ENCODE measurements at places on chromosomes 1 and 21.

- no peak for DNase-seq
Observed at GRCh38 chr1:11874624-11875023, 15.9 kb upstream of the NPPB start.

GRCh38 chr1:8423692-8424538 lies 106.0 kb downstream of the SLC45A1 start:
- DNase-seq: peak; percentile 21

DNA sequence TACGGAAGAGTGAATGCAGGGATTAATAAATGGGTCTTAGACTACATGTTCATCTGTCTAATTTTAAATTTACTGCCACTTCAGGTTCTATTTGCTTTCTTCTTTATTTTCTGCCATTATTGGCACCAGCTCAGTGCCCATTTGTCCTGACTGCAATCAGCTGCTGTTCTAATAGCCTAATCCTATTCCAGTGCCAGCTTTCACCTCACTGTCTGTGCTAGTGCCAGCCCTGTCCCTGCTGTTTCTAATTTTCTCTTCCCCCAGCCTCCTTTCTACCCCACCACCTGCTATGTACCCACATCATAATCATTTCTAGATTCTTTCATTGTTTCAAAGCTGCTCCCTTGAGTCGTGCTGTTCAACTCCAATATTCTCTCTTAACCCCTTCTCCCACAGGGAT lies 86.4 kb downstream of the KCNK1 start:
- DNase-seq: no peak

DNA sequence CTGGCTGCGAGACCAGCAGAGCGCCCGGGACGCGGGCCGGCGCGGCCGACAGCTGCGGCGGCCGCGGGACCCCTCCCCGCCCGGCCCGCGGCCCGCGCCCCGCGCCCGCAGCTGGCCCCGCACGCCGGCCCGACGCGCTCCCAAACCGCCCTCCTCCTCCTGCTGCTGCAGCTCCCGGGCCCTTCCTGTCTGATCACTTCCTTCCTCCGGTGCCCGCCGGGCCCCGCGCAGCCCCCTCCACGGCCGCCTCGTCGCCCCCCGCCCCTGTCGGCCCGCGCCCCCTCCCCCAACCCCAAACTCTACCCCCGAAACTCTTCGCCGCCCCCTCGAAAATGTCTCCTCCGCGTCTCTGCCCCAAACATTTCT lies 594 bp downstream of the LUZP1 start:
- no peak for DNase-seq

- DNase-seq: no peak
Observed at GRCh38 chr1:93749894-93750301, 68.3 kb upstream of the BCAR3 start.

DNA sequence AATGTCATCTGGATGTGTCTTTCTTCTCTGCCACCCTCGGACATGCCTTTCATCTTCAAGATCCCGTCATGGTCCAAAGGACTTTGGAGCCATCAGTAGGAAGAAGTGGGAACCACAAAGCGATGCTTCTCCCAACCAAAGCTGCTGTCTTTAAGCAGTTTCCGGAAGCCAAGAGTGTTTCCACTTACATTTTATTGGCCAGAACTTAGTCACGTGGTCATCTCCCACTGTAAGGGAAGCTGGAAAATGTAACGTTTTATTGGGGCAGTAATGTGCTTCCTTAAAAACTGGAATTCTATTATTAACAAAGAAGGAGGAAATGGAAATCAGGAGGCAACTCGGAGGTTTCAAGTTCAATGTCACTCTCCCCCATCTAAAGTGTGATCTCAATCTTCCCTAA lies 170.8 kb downstream of the ATG4C start:
- DNase-seq: no peak

DNA sequence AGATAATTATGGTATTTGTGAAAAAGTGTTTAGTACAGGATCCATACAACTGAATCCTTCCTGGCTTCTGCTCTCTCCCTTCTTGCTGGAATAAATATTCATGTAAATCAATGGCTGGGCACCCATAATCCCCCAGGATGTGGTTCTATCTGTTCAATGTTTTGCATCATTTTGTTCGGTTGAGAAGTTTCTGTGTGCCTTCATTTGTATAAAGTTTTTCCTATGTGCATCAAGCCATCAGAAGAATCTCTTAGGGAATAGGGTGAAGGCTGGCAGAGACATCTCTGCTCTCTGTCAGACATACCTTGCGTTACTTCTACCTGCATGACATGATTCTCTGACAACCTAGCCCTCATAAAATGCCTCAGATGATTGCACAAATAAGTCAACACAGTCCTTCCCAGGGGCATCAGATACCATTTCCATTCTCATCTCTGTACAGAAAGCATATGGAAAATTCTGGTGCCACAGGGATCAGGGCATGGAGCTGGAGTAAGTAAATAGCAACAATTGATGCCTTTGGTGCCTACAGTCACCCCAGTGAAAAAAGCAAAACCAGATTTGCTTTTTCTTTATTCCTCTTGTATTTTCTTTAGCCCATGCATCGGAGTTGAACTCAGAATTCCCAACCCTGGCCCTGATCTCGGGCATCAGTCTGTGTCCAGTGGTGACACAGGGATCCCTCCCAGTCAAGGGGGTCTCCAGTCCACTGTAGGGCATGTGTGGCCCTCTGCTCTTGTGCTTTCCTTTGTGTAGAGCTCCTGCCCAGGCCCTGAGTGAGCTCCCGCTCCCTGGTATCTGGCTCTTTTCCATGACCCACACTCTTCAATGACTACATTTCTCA lies 39.7 kb upstream of the ATP1A1 start:
- no peak for DNase-seq

GRCh38 chr1:85576642-85577418 lies 3.7 kb upstream of the CCN1 start:
- no peak for DNase-seq

DNA sequence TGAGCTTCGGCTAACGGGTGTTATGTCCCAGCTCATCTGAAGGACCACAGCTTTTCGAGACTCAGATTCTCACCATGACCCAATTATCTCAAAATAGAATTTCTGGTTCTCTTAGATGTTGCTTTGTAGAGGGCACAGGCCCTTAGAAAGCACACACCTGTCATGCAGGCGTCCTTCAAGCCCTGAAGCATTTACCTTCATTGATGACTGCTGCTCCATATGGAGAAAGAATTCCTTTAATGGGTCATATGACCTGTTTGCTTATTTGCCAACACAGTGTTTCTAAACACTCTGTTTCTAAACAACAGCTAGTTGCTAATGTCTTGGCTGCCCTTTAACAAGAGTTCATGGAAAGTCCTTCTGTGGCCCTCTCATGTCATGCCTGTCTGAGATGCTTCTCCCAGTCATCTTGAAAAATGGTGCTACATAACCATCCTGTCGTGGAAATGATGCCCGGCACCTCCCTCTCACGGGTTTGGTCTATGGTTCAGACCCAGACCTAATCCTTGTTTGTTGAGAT lies 495.7 kb downstream of the KIF26B start:
- no peak for DNase-seq

- DNase-seq: no peak
Observed at GRCh38 chr1:222275001-222275728, 272.7 kb downstream of the HHIPL2 start.

GRCh38 chr1:25549273-25550154 lies 6.1 kb downstream of the LDLRAP1 start:
- peak; percentile 62 for DNase-seq

GRCh38 chr1:39431927-39432326 lies 59.5 kb upstream of the BMP8A start:
- DNase-seq: no peak

- DNase-seq: no peak
Observed at GRCh38 chr1:100076319-100076718, 56.4 kb downstream of the SASS6 start.

GRCh38 chr1:72283022-72283306 lies 625 bp upstream of the NEGR1 start:
- DNase-seq: no peak

DNA sequence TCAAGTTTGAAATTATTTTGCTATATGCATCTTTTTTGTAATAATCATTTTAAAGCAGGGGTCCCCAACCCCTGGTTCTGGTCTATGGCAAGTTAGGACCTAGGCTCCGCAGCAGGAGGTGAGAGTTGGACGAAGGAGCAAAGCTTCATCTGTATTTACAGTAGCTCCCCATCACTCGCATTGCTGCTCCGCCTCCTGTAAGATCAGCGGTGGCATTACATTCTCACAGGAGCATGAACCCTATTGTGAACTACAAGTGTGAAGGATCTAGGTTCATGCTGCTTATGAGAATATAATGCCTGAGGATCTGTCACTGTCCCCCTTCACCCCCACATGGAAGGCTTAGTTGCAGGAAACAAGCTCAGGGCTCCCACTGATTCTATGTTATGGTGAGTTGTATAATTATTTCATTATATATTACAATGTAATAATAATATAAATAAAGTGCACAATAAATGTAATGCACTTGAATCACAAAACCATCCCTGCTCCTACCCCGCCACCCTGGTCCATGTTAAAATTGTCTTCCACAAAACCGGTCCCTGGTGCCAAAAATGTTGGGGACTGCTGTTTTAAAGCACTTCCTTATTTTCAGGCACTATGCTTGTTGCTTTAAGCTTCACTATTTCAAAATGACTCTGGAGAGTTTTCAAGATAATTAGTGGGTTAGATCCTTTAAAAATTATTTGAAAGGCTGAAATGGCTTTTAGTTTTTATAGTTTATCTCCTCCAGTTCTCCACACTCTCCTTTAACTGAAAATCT lies 74.8 kb downstream of the PLA2G4A start:
- DNase-seq: no peak

DNA sequence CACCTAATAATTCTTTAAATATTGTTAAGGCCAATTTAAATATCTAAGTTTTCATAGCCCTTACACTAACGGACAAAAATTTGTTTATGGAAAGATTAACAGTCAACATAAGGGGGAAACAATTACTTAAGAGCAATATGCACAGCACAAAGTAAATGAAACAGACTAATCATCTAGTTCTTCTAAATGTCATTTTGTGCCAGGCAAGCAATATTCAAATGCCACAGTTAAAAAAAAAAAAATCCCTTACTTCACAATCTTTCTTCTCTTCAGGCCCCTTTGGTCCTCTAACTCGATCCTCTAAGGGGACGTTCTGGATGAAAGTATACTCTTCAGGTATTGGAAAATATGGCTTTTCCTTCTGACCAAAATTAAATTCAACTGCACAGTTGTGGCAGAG lies 6.6 kb downstream of the HNRNPU start:
- no peak for DNase-seq

DNA sequence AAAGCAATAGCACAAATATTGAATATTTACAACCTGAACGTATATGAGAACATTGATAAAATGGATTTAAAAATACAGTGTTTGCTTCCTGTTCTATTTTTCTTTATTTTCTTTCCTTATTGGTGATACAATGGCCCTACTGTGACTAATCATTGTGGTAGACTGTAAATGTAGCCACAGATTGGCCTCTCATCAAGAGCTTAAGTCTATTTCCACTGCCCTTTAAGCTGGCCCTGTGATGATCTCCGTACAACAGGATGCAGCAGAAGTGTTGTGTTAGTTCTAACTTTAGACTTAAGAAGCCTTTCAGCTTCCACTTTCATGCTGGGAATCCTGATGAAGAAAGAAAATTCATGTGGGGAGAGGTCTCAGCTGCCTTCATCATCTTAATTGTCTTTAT lies 285.6 kb upstream of the B3GALT2 start:
- DNase-seq: no peak

DNA sequence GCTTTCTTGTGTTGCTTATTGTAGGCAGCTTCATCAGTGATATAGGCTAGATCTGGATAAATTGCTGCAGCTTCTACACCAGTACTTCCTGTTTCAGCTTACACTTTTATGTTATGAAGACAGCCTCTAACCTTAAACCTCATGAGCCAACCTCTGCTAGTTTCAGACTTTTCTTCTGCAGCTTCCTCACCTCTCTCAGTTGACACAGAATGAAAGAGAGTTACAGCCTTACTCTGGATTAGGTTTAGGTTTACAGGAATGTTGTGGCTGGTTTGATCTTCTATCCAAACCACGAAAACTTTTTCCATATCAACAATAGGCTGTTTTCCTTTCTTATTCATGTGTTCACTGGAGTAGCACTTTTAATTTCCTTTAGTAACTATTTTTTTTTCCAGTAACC lies 76.9 kb upstream of the RNPC3 start:
- DNase-seq: no peak

- no peak for DNase-seq
Observed at GRCh38 chr1:56081173-56081572, 498.2 kb downstream of the PLPP3 start.

GRCh38 chr1:109201123-109201703 lies 12.5 kb upstream of the SARS1 start:
- DNase-seq: peak; percentile 35

- no peak for DNase-seq
Observed at GRCh38 chr1:205770618-205771017, 4.7 kb downstream of the RAB29 start.

DNA sequence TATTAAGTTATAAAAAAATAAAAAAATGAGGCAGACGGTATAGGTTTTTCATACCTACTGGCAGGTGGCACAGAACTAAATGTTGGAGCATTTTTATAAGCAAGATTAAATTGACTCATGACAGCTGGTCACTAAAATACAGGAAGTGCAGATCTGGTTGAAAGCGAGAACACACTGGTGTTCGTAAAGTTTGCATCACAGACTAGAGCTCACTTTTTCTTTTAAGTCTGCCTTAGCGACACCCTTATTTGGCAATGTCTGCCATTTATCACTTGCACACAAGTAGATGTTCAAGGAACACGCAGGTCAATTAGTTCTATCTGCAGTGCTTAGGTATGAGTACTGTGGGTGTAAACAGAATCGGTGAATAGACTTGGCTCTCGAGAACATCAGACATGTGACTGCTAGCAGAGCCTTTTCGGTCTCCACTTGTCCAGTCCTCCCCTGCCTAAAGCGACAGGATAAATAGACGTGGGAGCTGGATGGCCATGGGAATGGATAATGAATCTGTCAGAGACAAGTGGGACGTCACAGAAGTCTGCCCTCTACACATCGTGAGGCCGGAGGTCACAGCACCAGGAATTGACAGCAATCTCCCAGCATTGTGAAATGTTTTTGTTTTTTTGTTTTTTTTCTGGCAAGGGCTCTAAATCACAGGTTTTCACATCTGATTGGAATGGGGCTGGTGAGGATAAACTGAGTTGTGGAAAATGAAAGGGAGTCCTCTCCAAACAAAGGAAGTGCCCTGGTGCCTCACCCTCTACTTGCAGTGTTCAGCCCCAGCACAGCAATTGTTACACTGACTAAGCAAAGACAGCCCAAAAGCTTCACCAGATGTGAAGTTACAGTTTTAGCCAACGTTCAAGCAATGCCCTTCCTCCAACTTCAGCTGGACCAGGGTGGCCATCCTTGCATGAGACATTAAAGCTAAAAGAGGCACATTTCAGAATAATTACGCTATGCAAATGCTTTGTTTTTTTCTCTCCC lies 248.9 kb downstream of the NTNG1 start:
- no peak for DNase-seq

GRCh38 chr1:170592591-170593111 lies 60.7 kb downstream of the GORAB start:
- no peak for DNase-seq

DNA sequence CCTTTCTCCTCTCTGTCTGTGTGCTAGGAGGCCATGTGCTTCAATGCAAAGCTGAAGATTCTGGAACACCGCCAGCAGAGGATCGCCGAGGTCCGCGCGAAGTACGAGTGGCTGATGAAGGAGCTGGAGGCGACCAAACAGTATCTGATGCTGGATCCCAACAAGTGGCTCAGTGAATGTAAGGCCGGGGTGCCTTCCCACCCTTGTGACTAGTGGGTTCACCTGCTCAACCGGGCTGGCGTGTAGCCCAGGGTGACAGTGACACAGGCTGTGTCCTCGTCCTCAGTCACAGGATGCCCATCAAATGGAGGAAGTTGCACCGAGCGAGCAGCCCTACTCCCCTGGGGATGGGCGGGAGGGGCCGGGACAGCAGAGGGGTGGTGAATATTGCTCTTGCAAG lies 544.1 kb downstream of the KIF26B start:
- DNase-seq: no peak

GRCh38 chr1:200366577-200367253 lies 43.1 kb downstream of the ZNF281 start:
- no peak for DNase-seq

Measured in stimulated activated CD4-positive, alpha-beta T cell treated with anti-CD3 and anti-CD28 coated beads, Interleukin-1b, Interleukin-23, amount 100 ng/mL, for 4 hours (primary cell).